ENCODE measurements at places on chromosomes 1 and 21.

- DNase-seq: no peak
Measured at GRCh38 chr1:244053831-244054230, 2.7 kb downstream of the ZBTB18 start.

DNA sequence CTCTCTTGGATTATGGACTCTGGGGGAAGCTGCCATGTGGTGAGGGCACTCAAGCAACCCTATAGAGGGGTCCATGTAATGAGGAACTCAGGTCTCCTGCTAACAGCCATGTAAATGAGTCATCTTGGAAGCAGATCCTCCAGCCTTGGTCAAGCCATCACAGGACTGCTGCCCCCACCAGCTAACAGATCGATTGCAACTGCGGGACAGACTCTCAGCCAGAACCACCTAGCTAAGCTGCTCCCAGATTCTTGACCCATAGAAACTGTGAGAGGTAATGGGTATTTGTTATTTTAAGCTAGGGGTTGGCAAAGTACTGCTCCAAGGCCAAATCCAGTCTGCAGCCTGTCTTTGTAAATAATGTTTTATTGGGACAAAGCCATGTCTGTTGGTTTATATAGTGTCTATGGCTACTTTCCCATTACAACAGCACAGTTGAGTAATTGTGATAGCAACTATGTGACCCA is 27.6 kb upstream of the MAP3K7CL start:
- DNase-seq: no peak

DNA sequence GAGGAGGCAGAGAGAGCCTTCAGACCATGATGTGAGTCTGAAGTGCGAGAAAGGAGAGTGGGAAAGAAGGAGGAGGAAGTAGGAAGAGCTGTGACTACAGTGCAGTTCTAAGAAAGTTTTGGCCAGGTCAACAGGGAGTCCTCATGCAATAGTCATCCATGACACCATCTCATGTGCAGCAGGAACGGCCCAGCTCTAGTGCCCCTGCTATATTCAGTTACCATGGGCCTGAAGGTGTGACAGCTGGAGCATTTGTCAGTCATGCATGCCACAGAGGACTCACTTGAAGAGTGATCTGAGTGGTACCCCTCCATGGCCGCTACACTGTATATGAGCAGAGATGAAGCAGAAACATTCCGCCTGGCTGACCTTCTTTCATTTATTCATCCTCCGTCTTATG is 77.9 kb downstream of the OMA1 start:
- no peak for DNase-seq

DNA sequence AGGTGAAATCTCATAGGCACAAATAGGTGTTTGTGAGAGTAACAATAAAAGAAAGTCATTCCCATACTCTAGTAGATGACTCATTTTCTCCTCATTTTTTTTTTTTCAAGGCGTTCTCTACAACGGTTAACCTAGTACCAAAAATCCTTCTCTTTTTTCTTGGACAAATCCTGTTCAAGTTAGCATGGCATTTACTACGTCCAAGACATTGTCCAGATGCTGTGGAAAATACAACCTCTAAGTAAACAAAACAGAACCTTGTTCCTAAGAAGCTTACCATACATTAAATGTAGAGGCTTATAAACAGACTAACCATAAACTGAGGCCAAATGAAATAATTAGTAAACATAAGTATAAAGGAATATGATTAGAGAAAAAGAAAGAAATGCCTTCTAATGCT is 76.2 kb upstream of the RGS4 start:
- no peak for DNase-seq

All from PC-9 (cell line).